A549 treated with RU486 at 1 μM for 4 hours (cell line): ENCODE measurements at places on chromosomes 5 and 9. TPM values are rescaled to one million over a fixed set of nuclear protein-coding genes. Genes with fewer than 3 reads are reported as not detected.

GPSM1 gene
- 8.4 to 13.6 TPM (median 10.7 TPM) in 5 replicates for total RNA-seq

CXXC5 gene
- total RNA-seq: 17.1 to 24.9 TPM (median 21.3 TPM) in 5 replicates

FOXI1 gene
- not detected in 5 replicates for total RNA-seq

CAVIN4 gene
- total RNA-seq: 0.26 to 0.56 TPM (median 0.54 TPM) in 5 replicates

CD74 gene
- total RNA-seq: not detected in 5 replicates

C5orf52 gene
- total RNA-seq: not detected in 5 replicates
